ENCODE measurements at places on chromosomes 12 and 14.

DNA sequence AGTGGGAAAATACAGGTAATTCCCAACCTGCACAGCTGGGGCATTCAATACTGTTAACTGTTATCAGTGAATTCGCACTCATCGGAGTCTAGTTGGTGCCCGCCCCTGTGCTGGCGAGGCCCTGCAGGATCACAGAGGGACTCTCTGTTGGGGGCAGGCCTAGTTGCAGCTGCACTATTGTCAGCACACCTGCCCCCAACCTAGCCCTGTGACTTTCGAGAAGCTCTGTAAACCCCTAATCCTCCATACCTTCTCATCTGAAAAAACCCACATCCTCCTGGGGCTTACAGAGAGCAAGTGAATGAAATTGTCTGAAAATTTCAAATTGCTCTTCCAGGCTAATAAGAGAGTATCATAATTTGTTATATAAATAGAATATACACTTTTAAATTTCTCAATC, 132.2 kb upstream of the NUDT4 start:
- DNase-seq, result no peak

DNA sequence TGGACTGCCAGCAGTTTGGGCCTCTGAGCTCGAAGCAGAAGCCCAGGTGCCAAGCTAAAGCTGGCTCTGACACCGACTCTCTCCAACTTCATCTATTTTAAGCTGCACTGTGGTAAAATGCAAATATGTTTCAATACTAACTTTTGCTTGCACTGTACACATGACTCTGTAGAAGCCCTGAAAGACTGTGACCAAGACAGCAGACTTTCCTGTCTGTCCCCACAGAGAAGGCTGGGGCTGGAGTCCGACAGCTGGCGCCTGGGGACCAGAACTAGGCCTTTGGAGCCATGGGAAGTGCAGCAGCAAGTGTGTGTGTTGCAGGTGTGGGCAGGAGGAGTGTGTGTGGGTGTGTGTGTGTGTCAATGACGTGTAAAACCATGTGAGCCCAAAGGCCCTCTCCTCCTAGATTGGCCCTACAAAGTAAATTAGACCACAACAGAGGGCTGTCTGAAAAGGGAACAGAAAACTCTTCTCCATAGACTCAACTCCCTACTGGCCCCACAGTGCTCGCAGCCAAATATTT, 16.4 kb upstream of the RAB35 start:
- no peak for DNase-seq

GRCh38 chr14:64196056-64196455, 98.1 kb downstream of the ESR2 start:
- no peak for DNase-seq

GRCh38 chr12:93173178-93173957, 204.4 kb upstream of the NUDT4 start:
- no peak for DNase-seq

DNA sequence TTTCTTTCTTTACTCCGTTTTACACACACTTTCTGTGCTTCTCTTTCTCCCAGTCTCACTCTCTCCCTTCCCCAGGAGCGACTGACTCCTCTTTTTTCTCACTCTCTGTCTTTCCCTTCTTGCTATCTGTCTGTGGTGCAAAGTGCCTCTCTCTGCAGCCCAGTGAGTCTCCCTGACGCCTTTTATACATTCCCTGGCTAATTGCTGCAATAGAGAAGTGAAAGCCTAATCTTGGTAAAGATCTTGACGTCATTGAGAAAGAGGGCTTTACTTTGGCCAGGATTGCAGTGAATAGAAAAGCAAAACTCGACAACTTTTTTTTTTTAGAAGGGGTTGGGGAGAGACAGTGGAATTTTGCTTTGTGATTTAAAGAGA, 706 bp upstream of the DIO2 start:
- DNase-seq, result no peak

- no peak for DNase-seq
Observed at GRCh38 chr12:128709660-128710059, 114.1 kb downstream of the SLC15A4 start.

DNA sequence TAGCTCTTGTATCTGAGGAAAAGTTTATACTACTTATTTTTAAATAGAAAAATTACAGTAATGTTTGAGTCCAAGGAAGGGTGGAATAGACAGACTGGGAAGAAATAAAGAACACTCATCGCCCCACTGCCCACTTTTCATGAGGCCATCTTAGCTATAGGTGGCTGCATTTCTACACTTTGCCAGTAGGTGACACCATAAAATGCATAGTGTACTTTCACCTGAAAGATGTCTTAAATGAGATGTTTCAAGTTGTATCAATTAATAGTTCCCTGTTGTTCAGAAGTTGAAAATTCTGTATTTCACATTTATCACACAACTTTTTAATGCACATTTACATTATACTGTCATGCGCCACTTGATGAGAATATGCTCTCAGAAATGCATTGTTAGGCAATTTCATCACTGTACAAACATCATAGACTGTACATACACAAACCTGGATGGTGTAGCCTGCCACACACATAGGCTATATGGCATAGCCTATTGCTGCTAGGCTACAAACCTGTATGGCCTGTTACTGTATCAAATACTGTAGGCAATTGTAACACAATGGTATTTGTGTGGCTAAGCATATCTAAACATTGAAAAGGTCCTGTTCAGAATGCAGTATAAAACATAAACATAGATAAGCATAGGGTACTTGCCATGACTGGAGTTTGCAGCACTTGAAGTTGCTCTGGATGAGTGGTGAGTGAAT, 27.6 kb downstream of the PMCH start:
- no peak for DNase-seq

- no peak for DNase-seq
Observed at GRCh38 chr14:34604995-34605394, 25.0 kb downstream of the SNX6 start.

DNA sequence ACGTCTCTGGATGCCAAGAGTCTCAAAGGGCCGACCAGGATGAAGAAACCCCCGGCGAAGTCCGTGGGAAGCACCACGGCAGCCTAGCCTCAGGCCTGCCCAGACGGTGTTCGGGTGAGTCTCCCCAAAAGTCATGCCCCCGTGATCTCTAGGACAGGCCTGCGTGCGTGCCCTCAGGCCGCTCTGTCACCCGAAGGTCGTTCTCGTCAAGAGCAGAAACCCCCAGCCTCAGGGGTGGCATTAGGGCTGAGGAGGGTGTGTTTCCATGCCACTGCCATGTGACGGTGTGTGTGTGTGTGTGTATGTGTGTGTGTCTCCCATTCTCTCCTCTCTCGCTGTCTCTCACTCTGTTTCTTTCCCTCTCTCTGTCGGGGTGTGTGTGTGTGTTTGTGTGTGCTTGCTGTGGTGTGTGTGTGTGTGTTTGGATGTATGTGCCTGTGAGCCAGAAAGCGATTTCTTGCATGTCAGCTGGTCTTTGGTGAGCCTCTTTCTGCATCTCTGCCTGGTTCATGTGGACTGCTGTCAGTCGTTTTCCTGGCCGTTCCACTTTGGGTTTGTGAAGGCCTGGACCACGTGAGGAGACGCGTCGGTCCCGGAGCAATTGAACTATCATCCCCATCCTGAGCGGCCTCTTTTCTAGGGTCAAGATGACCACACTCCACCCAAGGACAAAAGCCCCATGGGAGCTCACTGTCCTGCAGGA, 772.5 kb upstream of the ALG10B start:
- no peak for DNase-seq

GRCh38 chr12:53782093-53782703, 30.4 kb upstream of the CISTR start:
- DNase-seq, result no peak

- DNase-seq, result no peak
Observed at GRCh38 chr12:88501972-88502938, 78.0 kb downstream of the KITLG start.

GRCh38 chr12:5177731-5178130, 134.1 kb downstream of the KCNA5 start:
- no peak for DNase-seq

DNA sequence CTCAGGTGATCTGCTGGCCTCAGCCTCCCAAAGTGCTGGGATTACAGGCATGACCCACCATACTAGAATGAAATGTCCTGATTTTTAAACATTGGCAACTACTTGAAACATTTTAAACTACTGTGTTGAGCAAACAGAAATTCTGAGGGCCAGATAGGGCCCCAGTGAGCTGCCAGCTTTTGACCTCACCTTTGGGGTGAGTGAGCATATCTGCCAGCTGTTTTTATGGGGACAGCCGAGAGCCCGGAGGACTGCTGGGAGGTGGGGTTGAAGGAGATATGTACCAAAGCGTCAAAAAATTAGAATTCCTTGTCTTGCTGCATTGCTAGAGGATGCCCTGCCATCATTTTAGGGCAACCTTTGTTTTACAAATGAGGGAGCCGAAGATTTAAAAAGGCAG, 2.7 kb downstream of the GSTZ1 start:
- no peak for DNase-seq

DNA sequence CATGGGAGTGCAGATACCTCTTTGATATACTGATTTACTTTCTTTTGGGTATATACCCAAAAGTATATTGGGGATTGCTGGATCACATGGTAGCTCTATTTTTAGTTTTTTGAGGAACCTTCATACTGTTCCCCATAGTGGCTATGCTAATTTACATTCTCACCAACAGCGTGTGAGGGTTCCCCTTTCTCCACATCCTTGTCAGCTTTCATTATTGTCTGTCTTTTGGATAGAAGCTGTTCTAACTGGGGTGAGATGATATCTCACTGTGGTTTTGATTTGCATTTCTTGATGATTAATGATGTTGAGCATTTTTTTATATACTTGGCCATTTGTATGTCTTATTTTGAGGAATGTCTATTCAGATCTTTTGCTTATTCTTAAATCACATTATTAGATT, 44.1 kb upstream of the JDP2 start:
- DNase-seq, result no peak

DNA sequence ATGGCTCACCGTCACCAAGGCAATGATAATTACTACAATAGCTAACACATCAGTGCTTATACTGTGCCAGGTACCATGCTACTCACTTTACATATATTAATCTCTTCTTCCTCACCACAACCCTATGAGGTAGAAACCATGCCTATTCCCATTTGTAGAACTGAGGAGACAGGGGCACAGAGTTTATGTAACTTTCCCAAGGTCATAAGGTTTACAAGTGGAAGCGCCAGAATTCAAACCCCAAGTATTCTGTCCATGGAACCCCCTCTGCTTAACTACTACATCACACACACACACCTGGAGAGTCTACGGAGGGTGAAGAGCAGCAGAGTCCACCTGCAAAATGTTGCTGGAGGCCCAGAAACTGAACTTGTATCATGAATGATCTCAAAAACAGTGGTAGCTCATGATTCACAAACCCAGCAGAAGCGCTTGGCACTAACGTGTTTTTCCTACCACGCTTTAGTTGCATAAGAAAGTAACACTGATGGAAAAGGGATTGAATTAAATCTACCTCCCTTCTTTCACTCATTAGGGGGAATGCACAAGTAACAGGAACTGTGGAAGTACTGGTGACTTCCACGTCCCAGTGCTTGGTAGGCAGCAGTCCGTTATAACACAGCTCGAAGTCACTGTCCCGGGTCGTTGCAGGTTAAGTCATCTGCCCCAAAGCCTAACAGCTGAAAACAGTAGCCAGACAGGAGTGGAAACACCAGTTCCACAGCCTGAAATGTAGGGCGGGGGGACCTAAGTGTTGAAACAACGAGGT, 2.0 kb downstream of the ITPR2 start:
- DNase-seq, result no peak

GRCh38 chr12:123395236-123395635, 11.3 kb downstream of the KMT5A start:
- no peak for DNase-seq

DNA sequence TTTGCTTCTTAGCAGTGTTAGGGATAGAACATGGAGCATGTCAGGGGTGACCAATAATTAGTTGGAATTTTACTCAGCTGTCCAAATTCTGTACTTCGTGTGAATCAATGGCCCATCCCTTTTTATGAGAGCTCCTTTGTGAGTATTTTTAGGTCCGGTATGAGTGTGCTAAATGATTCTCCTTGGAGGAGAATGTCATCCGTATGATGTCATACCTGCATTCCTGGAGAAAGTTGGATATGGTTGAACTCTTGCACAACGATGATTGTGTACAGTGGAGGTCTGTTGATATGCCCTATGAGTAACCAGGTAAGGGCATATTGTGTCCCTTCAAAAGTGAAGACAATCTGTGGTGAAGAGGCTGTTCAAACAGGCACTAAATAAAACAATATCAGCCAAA, 400.8 kb downstream of the GXYLT1 start:
- DNase-seq, result no peak

DNA sequence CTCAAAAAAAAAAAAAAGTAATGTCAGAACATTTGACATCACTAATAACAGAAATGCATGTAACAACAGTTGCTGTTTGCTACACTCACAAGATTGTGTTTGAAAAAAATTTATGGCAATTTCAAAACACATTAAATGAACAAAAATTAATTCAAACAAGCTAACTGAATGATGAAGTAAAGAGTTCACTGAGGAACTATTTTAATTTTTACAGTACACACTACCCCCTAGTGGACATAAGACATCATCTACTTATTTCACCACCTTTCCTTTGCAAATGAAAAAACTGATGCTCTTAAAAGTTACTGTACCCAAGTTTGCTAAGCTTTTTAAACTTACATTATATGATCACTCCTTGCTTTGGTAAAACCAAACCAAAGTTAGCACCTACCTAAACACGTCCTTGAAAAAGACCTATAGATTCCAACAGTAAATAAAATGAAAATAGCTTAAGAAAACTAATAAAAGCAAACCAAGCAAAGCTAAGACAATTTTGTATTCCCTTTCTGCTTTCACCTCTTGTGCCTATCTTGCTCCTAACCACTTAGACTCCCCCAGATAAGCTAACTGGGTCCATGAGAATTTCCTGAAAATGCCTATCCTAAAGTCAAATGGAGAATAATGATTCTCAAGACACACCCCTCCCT, 22.2 kb downstream of the UBE2N start:
- no peak for DNase-seq

GRCh38 chr12:91388573-91388972, 206.0 kb upstream of the DCN start:
- DNase-seq, result no peak

DNA sequence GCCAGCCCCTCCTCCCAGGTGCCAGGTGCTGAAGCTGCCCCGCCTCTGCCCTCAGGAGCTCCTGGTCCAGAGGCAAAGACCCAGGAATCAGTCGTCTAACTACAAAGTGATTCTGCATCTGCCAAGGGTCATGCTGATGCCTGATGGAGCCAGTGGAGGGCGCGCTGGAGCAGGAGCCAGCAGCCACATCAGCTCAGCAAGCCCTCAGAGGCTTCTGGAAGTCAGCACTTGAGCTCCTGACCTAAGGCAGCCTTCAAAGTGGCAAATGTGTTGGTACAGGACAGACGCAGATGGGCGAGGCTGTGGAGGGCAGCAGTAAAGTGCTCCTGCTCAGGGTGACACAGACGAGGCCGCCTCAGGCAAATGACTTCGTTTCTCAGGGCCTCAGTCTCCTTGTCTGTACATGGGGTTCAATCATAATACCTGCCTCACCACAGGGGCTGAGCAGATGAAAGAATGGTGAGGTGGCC, 10.9 kb downstream of the C12orf43 start:
- DNase-seq, result no peak

- no peak for DNase-seq
Observed at GRCh38 chr14:52279408-52279807, 11.9 kb downstream of the PTGDR start.

Data from NCI-H2081 treated with DMSO at 0.1 percent for 48 hours (cell line).